ENCODE measurements at places on chromosomes 11 and 22. TPM values are rescaled to one million over a fixed set of nuclear protein-coding genes. Genes with fewer than 3 reads are reported as not detected.

Gene HEPACAM
- 0.19 TPM for total RNA-seq

Gene OOSP4B
- not detected for total RNA-seq

Gene C22orf42
- total RNA-seq: not detected

Gene LARGE2
- total RNA-seq: 0.36 TPM

Gene SCN2B
- 0.29 TPM for total RNA-seq

Gene NELL1
- not detected for total RNA-seq

Gene ARHGEF17
- 59.7 TPM for total RNA-seq

- H3K36me3 ChIP-seq: no peaks in the 10 kb centered on the region
- DNase-seq: peak; percentile 62
- peaks cover 3% of the 10 kb centered on the region for H3K4me1 ChIP-seq
- peak overlapping the region; percentile 12 for H3K27ac ChIP-seq
- no peak overlapping the region for H3K4me3 ChIP-seq
- H3K27me3 ChIP-seq: no peaks in the 10 kb centered on the region
Observed at GRCh38 chr11:93133488-93134109, 64.2 kb downstream of the SLC36A4 start.

DNA sequence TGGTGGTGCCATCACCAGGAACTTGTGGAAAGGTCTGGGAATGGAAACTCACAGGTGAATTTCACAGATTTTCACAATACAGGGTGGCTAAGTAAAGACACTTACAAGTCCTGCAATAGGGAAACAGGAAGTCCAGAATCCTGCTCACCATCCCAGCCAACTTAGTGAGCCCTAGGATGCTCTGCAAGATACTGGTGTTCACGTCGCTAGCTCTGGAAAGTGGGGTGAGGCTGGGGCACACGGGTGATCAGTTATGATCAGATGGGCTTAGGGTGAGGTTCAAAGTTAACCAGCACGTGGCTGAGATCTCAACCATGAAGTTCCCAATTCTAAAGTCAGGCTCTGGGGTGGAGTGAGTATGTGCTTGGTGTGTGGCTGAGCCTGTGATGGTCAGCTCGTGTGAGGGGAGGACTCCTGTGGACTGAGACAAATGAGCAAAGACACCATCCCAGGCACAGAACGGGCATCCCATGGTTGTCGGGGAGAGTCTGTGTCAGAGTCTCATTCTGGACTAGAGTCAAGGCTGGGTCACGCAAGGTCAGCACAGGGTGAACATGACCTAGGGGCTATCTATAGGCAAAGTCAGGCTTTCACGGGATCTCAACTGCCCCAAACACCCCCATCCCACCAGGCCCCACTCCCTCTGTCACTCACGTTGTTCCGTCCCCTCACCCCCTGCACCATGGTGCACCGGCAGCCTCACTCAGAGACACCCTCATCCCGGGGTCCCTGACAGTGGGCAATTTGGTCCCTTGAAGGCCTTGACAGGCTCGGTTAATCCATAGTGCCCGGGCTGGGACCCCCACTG lies 23.9 kb downstream of the IGLL5 start:
- no peak overlapping the region for H3K4me3 ChIP-seq
- H3K4me1 ChIP-seq: no peaks in the 10 kb centered on the region
- no peak for DNase-seq

GRCh38 chr11:123159183-123159857 lies 35.7 kb downstream of the CLMP start:
- no peaks in the 10 kb centered on the region for H3K36me3 ChIP-seq
- DNase-seq: no peak
- no peaks in the 10 kb centered on the region for H3K27me3 ChIP-seq
- H3K4me3 ChIP-seq: no peak overlapping the region
- peaks cover 7% of the 10 kb centered on the region for H3K4me1 ChIP-seq

GRCh38 chr11:46382646-46383403 lies 1.4 kb downstream of the MDK start:
- peaks cover 11% of the 10 kb centered on the region for H3K4me1 ChIP-seq
- DNase-seq: no peak
- no peak overlapping the region for H3K27ac ChIP-seq
- H3K4me3 ChIP-seq: peak overlapping the region; percentile 68
- H3K36me3 ChIP-seq: no peaks in the 10 kb centered on the region

GRCh38 chr22:46788441-46789172 lies 26.2 kb downstream of the TBC1D22A start:
- no peak overlapping the region for H3K4me3 ChIP-seq
- H3K36me3 ChIP-seq: no peaks in the 10 kb centered on the region
- no peak overlapping the region for H3K27ac ChIP-seq
- DNase-seq: no peak

- H3K4me1 ChIP-seq: no peaks in the 10 kb centered on the region
- no peak overlapping the region for H3K4me3 ChIP-seq
- no peak for DNase-seq
Observed at GRCh38 chr11:28547321-28547741, 439.1 kb downstream of the METTL15 start.

GRCh38 chr22:37898441-37899181 lies 7.5 kb upstream of the MICALL1 start:
- no peak overlapping the region for H3K4me3 ChIP-seq
- H3K27me3 ChIP-seq: no peaks in the 10 kb centered on the region

Data from astrocyte (in vitro differentiated cells and primary cell).